ENCODE measurements at places on chromosomes 2 and 18.

- no peak for DNase-seq
Observed at GRCh38 chr2:62570861-62571698, 65.1 kb upstream of the TMEM17 start.

DNA sequence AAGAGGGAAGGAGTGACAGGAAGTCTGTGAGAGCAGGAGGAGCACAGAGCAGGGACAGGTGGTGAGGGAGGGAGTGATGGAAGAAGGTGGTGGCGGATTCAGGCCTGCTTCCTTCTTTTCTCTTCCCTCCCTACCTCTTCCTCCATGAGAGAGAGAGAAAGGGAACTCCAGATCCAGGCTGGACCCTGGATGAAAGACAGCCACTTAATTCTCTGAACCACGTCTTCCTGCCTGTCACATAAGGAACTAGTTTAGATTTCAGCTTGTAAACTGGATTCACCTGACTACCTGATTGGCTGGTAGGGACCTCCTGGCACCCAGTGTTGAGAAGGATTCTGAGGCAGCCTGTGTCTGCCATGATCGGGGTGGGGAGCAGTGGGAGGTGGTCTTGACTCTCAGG, 48.9 kb downstream of the PAX8 start:
- DNase-seq, result no peak

DNA sequence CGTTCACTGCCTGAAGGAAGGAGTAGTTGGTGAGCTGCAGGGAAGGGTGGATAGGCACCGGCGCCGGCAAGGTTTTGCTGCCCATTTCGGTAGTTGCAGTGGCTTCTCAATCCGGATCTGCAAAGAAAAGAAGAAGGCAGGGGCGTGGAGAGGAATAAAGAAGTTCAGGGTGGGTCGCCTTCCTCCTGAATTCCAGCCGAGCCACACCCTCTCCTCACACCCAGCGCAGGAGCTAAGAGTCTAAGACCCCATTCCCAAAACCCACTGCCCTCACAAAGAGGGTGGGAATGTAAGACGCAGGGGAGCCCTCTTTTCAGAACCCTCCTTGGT, 4.7 kb downstream of the OSR1 start:
- no peak for DNase-seq

GRCh38 chr2:103773884-103774283, 1012.1 kb downstream of the TMEM182 start:
- DNase-seq, result no peak

DNA sequence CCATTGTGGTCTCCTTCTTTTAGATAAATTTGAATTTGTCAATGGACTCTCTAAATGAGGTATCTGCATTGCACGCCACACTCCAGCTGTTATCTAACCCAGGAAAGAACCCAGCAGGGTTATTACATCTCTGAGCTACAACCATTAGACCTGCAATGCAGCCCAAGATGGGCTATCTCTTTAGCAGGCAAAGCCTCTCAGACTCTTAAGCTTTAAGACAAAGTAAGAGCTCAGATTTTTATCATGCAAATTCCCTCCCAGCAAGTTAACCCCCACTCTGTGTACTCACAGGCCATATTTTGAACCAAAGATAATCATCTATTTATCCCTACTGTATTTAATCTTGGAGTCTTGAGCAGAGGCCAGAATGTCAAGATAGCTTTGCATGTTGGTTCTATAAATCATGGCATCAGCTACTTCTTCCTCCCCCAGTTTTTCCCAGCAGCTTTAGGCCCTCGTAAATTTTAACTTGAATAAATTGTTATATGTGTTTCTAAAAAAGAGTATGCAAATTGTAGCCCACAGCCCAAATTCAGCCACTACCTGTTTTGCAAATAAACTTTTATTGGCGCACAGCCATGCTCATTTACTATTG, 273.7 kb upstream of the PKDCC start:
- DNase-seq, result no peak

- DNase-seq, result no peak
Observed at GRCh38 chr2:7207631-7208030, 290.4 kb downstream of the RNF144A start.

- no peak for DNase-seq
Observed at GRCh38 chr2:17757321-17757720, 3.4 kb downstream of the GEN1 start.

DNA sequence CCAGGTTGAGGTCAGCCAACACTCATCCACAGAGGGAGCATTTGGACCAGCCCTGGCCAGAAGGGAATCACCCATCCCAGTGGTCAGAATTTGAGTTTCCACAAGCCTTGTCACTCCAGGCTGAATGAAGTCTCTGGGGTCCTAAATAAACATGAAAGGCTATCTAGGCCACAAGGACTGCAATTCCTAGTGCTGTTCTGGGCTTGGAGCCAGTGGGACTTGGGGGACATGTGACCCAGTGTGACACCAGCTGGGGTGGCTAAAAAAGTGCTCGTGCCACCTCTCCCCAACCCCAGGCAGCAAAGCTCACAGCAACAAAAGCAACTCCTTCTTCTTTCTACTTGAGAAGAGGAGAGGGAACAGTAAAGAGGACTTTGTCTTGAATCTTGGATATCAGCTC, 91.7 kb downstream of the MDH1 start:
- no peak for DNase-seq

DNA sequence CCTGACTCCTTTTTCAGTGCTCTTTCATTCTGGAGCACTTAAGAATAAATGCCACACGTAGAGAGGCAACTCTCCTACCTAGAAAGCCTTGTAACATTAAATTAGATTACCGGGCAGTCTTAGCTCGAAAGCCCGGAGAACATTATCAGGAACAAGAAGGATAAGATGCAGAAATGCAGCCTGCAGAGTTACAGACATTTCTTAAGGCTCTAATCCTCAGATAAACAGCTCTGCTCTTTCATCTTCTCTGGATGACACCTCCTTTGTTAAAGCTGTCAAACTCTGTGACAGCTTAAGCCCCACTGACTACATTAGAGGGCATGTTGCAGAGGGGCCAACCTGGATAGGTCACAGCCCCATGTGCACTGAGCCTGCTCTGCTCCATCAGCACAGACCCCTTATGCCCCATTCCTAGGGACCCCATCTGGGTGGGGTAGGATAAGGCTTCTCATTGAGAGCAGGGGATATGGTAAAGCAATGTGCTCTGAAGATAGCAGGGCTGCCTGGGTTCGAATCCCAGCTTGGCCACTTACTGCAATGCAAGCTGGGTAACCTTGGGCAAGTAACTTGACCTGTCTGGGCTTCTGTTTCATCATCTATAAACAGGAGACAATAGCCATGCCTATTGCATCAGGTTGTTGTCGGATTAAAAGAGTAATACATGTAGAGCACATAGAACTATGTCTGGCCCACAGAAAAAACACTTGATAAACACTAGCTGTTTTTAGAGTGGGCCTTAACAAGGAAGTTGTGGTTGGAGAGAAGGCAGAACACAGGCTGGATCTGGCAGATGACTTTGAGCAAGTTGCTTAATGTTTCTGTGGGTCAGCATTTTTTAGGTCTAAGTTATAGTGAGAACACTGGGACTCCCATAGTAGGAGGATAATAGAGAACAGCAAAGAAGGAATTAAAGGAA, 111.4 kb downstream of the THNSL2 start:
- no peak for DNase-seq

DNA sequence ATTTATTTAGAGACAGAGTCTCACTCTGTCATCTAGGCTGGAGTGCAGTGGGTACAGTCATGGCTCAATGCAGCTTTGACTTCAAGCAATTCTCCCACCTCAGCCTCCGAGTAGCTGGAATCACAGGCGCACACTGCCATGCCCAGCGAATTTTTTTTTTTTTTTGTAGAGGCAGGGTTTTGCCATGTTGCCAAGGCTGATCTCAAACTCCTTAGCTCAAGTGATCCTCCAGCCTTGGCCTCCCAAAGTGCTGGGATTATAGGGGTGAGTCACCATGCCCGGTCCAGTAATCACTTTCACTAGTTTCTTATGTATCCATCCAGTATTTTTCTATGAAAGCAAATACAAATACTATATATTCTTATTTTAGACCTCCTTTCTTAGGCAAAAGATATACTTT, 24.0 kb downstream of the PRKAG3 start:
- DNase-seq, result no peak

DNA sequence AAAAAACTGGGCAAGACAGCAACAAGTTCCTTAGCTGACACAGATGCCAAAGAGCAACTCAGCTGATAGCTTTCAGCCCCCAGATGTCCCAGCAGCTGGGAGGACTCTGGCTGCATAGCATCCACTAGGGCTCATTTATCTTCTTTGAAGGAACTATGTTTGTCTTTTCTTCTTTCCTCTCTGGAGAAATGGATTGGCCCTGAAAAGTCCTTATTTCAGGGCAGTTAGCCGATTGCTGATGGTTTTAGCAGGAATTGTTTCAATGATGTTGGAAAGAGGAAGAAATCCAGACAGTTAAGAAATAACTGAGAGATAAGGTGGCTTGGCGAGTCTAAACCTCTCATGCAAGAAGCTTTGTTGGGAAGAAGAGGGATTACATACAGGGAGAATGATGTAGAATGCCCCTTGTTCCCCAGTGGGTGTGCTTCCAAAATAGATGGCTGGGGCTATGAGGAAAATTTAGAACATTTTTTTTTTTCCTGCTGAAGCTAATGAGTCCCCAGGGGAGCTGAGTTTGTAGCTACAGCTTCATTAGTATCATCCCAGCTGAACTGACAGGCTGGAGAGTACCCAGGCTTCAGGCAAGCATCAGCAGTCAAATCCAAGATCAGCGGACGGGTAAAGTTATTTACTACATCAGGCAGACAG, 33.6 kb upstream of the SERPINE2 start:
- DNase-seq, result no peak

GRCh38 chr18:676069-676468, 18.6 kb downstream of the TYMS start:
- DNase-seq, result no peak

GRCh38 chr2:167052825-167053224, 164.5 kb downstream of the XIRP2 start:
- DNase-seq, result no peak

- no peak for DNase-seq
Observed at GRCh38 chr2:237726401-237726830, 72.2 kb upstream of the RBM44 start.

DNA sequence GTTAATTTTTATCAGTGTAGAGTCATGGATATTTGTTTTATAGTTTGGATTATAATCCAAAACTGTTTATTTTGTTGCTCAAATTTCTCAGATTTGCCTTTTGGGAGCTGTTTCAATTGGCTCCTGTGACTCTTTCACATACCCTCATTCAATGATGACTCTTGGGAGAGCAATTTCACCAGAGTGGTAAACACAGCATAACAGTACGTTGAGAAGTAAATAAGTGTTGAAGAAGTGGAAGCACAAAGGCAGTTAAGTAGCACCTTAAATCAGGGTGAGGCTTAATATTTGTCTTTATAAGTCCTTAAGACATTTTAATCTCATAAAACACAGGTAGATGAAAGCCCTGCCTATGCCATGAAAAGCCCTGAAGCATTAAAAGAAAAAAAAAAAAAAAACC, 17.1 kb upstream of the SLC39A10 start:
- no peak for DNase-seq

DNA sequence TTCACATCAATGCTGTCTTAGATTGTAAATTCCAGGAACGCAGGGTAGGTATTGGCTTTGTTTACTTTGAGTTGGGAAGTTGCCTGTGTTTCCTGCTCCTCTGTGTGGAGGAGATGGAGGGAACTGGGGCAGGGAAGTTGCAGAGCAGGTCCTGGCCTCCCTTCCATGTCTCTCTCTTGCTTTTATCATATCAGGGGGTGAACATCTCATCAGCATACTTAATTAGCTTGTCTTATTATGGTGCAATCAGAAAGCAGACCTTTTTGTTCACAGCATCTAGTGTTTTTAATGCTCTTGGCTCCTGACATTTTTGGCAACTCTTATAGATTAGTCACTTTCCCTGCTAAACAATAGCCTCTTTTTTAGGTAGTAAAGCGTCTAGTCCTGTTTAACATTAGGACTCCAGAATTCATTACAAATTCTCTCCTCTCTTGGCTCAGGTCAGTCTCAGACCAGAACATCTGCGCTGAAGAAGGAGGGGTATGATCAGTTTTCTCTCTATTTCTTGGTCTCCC, 11.5 kb upstream of the DIPK1C start:
- DNase-seq, result no peak

- no peak for DNase-seq
Observed at GRCh38 chr2:95356821-95357700, 45.4 kb upstream of the FAHD2A start.

GRCh38 chr2:120441351-120441700, 95.4 kb downstream of the INHBB start:
- DNase-seq, result no peak

DNA sequence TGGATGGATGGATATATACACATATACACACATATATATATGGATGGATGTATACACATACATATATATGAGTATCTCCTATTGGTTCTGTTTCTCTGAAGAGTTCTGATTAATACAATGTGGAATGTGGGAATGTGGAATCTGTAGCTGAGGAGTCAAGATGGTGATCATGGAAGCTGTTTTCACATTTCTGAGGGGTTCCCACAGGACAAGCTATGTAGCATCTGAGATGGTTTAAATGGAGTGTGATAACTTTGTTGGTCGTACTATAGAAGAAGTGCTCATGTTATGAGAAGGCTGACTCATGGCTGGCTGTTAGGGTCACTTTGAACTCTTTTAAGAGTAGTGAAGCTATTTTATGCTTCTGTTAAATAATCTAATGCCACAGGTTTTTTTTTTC, 279.7 kb downstream of the MEIS1 start:
- DNase-seq, result no peak

DNA sequence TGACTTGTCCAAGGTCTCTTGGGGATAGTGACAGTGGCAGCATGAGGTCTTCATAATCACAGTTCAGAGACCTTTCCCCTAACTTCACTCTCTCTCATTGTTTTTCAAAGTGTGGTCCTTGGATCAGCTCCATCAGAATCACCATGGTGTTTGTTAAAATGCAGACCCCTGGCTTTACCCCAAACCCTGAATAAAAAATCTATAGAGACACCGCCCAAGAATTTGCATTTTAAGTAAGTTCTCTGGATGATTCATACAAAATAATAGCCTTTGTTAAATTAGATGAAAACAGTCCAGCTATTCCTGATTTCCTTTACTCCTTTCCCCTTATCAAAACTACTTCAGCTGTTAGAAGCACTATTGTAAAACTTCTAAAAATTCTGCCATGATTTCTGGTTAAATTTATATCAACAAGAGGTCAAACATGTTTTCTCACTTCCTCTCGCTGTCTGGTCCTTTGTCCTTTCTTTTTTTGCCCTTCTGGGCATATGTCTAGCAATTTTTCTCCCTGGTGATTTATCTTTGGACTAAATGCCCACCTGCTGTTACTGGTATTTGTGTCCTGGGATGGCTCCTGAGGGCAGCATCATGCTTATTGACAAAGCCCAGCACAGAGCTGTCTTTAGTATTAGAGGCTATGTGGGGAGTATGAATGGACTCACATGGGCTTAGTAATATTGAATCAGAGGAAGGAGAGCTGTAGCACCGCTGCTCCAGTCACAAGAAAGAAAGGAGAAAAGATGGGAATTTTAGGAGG, 63.4 kb downstream of the LHCGR start:
- DNase-seq, result no peak

GRCh38 chr18:55588111-55588869, at the start of gene TCF4:
Gene TCF4, minus strand, starts transcription at chr18:55588192. Its CDS starts 1,076 bp downstream, at chr18:55587116.
- no peak for DNase-seq

GRCh38 chr18:49364821-49365220, 95.6 kb downstream of the DYM start:
- DNase-seq, result no peak

- DNase-seq, result no peak
Observed at GRCh38 chr2:104685591-104685990, 168.3 kb upstream of the POU3F3 start.

- no peak for DNase-seq
Observed at GRCh38 chr2:211837706-211838105, 700.9 kb downstream of the ERBB4 start.

All from AG09319 (cell line).